Activated naive CD4-positive, alpha-beta T cell treated with Interleukin-2 at 50 U/mL for 16 hours (primary cell): ENCODE measurements at places on chromosomes 12 and 14.
A peak's percentile ranks its signal among the peaks of the same experiment; 100 is the strongest.

- DNase-seq: no peak
Observed at GRCh38 chr12:129067491-129067890, 214.2 kb downstream of the GLT1D1 start.

DNA sequence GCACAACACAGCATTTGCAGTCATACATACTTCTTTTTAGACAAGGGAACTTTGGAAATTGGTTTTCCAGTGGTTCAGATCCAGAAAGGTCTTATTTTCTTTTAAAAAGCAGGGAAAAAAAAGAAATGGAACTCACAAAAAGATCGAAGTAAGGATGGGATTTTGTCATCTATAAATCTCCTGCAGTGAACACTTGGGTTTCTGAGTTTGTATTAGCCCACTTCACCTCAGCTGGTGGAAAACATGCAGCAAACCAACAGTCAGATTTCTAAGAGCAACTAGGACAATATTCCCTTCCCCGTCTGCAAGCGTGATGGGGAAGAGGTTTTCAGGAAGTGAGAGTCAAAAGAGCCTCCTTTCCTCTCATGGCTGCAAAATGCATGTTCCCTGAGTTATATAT is 4.6 kb downstream of the MYF5 start:
- DNase-seq: no peak

- no peak for DNase-seq
Observed at GRCh38 chr12:26396402-26396801, 201.0 kb downstream of the SSPN start.

DNA sequence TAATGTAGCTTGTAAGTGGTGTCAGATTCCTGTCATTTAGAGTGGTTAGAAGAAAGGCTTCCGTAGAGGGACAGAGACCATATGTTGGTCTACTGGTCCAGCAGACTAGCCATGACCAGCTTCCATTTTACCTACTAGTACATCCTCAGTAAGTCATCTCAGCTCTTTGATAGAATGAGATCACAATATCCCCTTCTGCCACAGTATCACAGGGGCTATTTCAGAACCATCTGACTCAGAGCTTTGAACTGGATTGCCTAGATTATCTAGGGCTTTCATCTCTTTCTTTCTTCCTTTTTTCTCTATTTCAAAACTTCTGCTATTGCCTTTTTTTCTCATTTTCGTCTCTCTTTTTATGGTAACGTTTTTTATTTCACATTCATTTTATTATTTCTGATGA is 4.7 kb downstream of the ZDHHC17 start:
- no peak for DNase-seq

GRCh38 chr12:55624056-55624455 is 12.6 kb upstream of the OR10P1 start:
- DNase-seq: no peak

GRCh38 chr12:92363295-92364146 is 217.9 kb upstream of the BTG1 start:
- DNase-seq: peak; percentile 16

GRCh38 chr12:9646794-9647781 is 22.4 kb upstream of the CLEC2D start:
- no peak for DNase-seq

DNA sequence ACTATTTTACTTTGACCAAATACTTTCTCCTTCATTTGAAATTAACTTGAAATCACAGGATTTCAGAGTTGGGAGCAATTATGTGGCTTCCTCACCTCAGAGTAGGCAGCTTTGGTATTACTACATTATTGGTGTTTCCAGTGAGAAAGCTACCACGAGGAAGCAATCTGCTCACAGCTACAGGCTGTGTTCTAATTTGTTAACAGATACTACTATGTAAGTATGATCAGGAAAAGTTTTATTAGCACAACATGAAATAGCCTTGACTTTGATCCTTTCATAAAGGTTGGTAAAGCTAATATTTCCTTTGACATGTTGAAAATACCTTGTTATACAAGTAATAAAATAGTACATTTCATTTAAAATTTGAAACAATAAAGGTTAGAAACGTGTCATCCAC is 30.6 kb downstream of the TAOK3 start:
- no peak for DNase-seq

GRCh38 chr12:29750131-29750927 is 33.4 kb downstream of the TMTC1 start:
- DNase-seq: no peak

GRCh38 chr12:28865776-28866175 is 283.3 kb upstream of the FAR2 start:
- no peak for DNase-seq

DNA sequence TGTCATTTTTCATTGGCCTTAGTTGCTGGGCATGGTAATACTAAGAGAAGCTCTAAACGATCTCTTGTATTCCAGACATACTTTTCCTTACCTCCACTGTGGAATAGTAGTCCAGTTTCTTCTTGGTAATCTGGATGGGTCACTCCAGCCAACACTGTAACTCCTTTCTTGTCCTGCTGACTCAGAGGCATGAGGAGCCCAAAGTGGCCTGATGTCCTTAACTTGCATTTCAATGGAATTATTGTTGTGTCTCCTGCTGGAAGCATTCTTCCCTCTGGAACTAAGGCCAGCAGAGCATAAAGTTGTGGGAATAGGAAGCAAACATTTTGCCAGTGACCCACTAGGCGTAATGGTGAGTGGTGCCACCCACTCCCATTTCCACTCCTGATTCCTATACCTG is 33.1 kb downstream of the DAAM1 start:
- DNase-seq: no peak

- DNase-seq: no peak
Observed at GRCh38 chr14:73717711-73718417, 3.7 kb upstream of the PNMA1 start.

- DNase-seq: no peak
Observed at GRCh38 chr12:77349689-77350370, 284.5 kb upstream of the E2F7 start.

DNA sequence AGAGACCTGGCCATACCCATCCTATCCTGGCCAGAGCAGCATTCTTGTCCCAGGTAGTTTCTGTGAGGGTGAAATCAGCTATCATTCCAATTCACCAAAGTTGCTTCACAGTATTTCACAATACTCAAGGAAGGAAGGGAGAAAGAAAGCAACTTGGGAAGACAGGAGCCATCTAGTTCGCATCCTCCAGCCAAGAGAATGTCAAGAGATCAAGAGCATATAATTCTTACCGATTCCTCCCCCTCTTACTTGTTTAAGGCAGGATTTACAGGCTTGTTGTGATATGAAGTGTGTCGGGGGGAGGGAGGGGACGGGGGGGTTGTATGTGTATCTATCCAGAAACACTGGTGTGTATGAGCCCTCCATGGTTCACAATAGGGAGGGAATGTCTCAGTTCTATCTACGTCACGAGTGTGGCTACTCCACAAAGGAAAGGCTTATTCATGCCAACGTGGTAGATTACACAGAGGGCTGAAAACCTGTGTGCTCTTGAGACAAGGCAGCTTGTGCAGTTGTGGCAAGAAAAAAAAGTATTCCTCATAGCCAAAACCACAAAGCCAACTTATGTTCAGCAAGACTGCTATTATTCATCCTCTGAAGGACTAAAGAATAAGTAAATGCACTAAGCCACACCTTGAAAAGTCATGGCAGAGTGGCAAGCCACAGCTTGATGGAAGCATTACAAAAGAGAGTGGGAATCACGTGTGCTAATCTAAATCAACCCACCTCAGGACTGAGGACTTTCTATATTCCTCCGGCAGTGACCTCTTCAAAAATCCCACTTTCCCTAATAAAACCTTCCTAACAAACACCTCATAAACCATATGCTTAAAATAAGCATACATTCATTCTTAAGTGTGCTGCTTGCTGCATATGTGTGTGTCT is 35.0 kb downstream of the CORO1C start:
- DNase-seq: peak; percentile 24

DNA sequence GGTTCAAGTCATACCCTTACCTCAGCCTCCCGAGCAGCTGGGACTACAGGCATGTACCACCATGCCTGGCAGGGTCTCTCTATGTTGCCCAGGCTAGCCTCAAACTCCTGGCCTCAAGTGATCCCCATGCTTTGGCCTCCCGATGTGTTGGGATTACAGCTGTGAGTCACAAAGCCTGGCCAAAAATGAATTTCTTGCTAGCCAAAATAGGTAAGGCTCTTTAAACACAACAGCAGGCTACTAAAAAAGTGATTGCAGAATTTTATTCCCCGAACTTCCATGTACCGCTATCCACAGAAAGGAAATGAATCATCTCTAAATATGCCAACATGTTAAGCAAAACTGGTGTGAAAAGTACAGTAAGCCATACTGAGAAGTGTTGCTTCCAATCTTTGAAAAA is 50.6 kb downstream of the WDHD1 start:
- DNase-seq: no peak

- no peak for DNase-seq
Observed at GRCh38 chr12:42097971-42098370, 46.7 kb downstream of the GXYLT1 start.

DNA sequence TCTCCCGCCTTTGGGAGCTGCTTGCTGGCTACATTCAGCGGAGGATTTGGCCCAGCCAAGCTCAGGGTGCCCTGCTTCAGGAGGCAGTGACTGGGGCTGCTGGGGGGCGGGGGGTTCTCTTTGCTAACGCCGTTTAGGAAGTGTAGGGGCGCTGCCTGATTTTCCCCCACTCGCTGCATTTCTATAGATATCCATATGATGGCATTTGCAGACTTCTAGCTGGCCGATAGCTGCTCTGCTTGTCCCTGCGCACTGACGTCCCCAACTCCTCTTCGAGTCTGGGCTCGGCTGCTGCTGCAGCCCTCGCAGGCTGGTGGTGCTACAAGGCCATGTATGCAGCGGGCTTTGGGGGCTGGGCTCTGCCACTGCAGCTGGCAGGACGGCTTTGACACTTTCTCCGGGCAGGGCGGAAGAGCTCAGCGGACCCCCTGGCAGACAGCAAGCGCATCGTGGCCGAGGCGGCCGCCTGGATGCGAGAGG is 3.1 kb downstream of the LRFN5 start:
- DNase-seq: no peak

- DNase-seq: no peak
Observed at GRCh38 chr12:55957106-55957859, 8.6 kb downstream of the PMEL start.

GRCh38 chr14:36316131-36316530 is 4.3 kb downstream of the MBIP start:
- no peak for DNase-seq

GRCh38 chr12:68482660-68483059 is 128.0 kb upstream of the RAP1B start:
- peak; percentile 13 for DNase-seq
